ENCODE measurements at places on chromosomes 11 and 22.

- DNase-seq = no peak
Observed at GRCh38 chr11:58060535-58060934, 29.8 kb downstream of the OR6Q1 start.

- no peak for DNase-seq
Observed at GRCh38 chr11:79807506-79807905, 366.7 kb upstream of the TENM4 start.

DNA sequence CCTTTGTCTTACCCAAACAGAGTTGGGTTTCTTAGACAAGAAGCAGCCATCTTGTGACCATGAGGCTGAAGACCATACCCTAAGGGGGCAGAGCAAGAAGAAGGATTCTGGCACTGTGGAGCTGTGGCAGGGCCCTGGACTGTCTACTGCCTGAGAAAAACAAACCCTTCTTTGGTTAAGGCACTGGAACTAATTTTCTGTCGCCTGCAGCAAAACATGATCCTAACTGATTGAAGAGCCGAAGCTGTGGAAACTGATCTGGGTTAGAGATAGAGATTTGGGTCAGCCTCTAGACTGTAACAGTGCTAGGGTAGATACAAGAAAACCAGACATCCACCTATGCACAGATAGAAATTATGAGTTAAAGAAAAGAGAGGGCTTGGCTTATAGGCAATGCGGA, 11.3 kb upstream of the ACER3 start:
- no peak for DNase-seq

GRCh38 chr11:63504054-63504453, 1.8 kb upstream of the LGALS12 start:
- no peak for DNase-seq
